ENCODE measurements at places on chromosomes 3 and 15. TPM values are rescaled to one million over a fixed set of nuclear protein-coding genes. Genes with fewer than 3 reads are reported as not detected.
A peak's percentile ranks its signal among the peaks of the same experiment; 100 is the strongest.

Gene SHQ1
- 24.0 TPM for total RNA-seq

Gene CYP8B1
- total RNA-seq = not detected

Gene CIB2
- total RNA-seq = 2.9 TPM

Gene SERINC4
- 0.10 TPM for total RNA-seq

Gene PARP6
- 61.4 TPM for total RNA-seq

GRCh38 chr3:188339410-188340295, 185.7 kb downstream of the LPP start:
- DNase-seq = no peak

- no peak for DNase-seq
Measured at GRCh38 chr15:100879464-100880138, at the start of gene ALDH1A3. Gene ALDH1A3, plus strand, starts transcription at chr15:100879831. Its CDS starts 77 bp downstream, at chr15:100879908.

DNA sequence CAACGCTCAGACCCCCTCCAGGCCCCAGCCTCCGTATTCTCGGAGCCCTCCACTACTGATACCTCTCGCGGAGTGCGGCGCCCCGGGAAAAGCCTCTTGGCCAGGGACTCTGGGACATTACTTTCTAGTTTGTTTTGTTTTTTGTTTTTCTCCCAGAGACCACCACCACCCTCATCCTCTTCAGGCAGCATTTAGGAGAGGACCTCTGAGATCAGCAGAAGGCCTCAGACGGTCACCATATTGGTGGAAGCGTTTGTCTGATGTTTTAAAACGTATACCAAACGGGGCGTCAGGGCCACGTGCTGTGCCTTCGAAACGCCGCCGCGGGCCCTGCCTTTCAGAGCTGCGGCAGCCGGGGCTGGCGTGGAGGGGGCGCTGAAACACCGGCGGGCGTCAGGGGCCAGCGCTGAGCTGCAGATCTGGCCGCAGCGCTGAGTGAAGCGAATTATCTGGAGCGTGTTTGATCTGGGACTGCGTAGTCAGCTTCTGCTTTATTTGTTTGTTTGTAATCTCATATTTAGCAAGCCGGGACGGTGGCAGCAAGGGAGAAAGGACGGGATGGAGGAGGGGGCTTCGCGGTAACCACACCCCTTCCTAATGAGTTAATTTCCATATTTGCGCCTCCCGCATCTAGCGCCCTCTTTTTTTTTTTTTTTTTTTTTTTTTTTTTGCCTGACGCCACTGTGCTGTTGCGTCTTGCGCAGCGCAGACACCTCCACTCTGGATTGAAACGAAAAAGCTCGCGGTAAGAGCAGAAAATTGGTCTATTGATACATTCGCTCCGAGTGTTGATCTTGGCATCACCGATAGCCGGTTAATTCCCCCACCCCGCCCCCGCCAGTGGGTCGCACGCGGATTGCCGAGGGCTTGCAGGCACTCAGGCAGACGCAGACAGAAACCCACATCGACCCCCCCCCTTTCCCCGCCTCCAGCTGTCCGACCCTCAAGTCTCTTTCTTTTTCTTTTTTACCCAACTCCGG, 14.9 kb downstream of the SOX2 start:
- DNase-seq = no peak

- no peak for DNase-seq
Measured at GRCh38 chr3:141271279-141272030, 39.8 kb downstream of the PXYLP1 start.

- DNase-seq = peak; percentile 23
Measured at GRCh38 chr15:64746921-64747320, 28.5 kb downstream of the RBPMS2 start.

DNA sequence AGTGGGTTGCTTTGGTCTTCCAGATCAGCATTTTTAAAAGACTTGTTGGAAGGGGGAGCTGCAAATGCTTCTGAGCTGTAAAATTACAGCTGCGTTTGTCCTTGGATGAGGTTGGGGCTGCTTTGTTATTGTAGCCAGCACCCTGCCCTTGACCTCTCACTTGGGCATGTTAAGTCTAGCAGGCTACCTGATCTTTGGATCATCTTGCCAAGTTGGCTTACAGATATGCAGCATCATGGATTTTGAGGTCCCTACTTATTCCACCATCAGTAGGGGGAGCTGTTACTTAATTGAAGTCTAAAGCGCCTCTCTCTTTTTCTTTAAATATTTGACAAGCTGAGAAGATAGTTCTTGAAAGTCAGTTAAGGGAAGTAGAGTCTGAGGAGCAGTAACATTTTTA, 793.0 kb downstream of the MCTP2 start:
- peak; percentile 63 for DNase-seq

DNA sequence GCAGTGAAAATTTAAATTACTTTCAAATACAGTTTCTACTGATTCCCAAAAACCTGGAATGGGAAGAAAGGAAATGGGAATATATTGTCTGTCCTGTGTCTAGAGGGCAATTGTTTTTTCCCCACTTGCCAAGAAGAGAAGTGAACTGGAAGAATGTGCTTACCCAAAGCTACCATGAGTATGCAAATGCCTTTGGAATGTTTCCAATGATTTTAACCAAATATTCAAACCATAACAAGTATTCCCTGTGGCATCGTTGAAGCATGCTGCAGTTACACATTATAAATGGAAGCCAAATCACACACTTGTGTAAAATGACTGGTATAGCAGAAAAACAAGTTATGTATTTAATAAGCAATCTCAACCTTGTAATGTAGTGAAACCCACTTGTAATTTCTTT, 368.2 kb downstream of the GBE1 start:
- DNase-seq = no peak

- no peak for DNase-seq
Measured at GRCh38 chr3:150538324-150539208, 7.7 kb downstream of the SERP1 start.

DNA sequence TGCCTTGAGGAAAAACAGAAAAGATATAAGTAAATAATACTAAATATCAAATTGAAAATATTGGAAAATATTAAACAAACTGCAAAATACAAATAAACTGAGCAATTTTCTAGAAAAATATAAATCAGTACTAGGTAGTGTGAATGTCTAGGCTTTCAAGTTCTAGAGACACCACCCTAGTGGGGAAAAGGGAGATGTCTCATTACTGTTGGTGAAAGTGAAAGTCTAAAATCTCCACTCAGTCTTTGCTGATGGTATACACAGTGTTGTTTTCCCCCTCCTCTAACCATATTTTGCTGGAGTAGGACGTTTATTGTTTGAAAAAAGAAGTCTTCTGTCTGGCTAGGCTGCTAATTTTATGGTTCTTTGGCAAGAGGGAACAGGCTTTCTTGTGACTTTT, 1368.9 kb downstream of the OTOL1 start:
- DNase-seq = peak; percentile 9

DNA sequence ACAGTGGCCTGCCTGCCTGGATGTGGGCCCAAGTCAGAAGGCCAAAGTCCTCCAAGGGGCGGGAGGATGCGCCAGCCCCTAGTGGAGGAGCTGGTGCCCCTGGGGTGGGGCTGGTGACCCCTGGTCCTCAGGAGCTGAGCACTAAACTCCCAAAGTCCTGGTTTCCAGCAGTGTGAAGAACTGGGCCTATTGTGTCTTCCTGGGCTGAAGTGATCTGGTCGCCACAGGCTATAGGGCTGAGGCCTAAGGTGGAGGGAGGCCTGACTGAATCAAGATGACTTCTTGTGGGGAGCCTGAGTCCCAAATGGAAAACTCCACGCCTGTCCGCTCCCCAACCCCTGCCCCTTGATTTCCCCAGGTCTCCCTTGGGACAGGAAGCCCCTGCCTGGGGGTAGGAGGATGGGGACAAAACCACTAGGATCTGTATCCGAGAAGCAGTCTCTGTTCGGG, 753 bp upstream of the FES start:
- DNase-seq = no peak

DNA sequence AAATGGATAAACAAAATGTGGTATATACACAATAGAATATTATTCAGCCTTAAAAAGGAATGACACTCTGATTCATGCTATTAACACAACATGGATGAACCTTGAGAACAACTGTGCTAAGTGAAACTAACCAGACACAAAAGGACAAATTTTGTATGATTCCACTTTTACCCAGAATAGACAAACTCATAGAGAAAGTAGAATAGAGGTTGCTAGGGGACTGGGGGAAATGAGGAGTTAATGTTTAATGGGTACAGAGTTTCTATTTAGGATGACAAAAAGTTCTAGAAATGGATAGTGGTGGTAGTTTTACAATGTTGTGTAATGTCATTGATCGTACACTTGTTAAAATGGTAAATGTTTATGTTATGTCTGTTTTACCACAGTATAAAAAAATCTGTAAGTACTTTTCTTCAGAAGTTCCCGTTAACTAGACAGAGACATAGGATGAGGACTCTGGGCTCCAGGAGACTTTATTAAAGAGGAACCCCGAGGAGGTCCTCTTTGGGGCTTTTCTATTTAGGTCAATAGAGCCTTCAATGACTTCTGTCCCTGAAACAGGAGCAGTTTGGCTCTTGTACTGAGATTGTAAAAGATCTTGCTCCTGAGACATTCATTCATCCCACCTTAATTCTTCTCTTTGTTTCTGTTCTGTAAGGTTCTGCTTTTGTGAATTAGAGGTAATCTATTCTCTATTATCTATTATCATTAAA, 24.5 kb downstream of the ABHD6 start:
- DNase-seq = no peak

GRCh38 chr3:105853801-105854432, 14.9 kb downstream of the CBLB start:
- no peak for DNase-seq

DNA sequence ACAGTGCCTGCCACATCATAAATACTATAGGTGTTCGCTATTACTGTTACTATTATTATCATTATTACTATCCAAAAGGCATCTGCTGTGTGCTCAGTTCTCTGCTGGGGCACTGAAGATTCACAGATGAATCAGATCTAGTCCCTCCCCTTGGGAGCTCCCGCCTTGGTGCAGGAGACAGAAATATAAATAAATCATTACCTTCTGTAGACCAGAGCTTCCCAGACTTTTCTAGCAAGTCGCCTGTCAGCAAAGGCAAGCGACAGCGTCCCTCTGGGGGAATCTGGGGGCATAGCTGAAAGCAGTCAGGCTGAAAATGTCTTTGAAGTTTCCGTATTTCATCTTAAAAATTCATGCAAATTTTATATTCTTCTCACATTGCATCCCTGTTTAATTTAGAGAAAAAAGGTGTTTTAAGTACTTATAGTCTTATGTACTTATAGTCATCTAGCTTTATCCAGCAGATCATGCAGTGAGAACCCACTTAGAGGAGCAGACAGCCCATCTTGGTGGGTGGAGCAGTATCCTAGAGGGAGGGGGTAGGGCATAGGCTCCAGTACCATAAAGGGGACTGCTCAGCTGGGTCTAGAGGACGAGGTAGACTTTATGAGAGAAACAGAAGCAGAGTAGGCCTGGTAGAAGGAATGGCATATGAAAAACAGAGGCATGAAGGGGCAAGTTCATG, 10.4 kb upstream of the BRPF1 start:
- DNase-seq = peak; percentile 56

DNA sequence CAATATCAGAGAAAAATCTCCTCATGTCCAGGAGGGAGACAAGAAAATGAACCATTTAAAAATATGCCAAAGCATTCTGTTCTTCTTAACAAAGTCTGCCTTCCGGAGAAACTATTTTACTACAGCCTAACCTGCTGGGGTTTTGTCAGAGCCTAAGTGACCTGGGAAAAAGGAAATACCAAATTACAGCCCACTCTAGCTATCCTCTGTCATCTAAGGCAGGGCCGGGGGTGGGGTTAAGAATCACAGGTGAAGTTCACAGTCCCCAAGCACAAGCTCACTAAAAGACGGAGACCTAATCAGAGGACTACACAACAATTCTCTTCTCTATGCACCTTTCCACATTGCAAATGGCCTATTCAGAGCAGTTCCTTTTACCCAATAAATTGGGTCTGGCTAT, 116.6 kb downstream of the TRIM42 start:
- no peak for DNase-seq

DNA sequence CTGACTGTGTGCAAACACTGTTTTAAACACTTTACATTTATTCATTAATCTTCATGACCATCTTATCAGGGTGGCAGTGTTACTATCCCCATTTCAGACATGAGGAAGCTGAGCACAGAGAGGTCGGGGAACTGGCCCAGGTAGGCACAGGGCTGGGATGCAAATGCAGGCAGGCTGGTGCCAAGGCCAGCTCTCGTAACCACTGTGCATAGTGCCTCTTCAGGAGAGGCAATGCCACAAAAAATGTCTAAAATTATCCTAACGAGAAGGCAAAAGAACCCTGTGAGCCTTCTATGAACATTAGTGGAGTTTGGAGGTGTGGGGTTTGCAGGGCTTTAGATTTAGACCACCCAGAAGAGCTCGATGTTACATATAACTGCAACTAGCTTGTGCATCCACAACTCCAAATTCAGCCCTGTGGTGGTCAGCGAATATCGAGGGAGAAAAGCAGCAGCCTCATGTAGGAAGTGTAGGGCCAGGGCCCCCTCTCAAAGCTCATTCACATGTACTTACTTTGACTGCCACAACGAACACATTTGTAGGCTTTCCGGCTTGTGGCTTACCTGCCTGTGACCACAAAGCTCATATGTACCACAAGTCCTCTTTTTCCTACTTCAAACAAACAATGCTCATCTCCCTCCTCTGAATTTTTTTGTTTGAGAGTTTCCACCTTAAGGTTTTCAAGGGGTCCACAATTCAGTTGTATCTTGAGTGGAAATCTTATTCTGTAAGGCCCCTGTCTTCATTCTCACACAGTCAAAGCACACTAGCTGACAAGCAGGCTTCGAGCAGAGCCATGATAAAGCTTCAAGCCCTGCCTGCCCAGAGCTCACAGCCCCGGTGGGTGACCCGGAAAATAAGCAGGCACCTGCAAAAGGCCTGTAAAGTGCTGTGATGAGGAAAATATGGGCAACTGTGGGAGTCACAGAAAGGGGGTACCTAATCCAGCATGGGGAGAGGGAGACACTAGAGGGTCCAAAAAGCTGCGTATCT, 722.9 kb upstream of the CFAP20DC start:
- DNase-seq = no peak

DNA sequence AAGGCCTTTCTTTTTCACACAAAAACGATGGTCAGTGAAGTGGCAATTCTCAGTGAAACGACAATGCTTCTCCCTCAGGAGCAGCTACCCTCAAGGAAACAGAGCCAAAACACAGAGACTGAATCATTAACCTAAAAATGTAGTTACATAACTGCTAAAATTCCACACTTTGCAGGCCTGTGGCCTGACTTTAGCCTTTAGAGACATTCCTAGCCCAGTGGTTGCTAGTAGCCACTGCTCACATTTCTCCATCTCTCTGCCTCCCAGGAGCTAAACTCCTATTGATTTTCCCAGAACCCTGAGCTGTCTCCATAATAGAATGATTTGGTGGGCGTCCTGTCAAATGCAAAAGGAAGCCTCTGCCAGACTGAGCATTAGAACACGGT, 630.1 kb upstream of the KCNMB2 start:
- peak; percentile 88 for DNase-seq

DNA sequence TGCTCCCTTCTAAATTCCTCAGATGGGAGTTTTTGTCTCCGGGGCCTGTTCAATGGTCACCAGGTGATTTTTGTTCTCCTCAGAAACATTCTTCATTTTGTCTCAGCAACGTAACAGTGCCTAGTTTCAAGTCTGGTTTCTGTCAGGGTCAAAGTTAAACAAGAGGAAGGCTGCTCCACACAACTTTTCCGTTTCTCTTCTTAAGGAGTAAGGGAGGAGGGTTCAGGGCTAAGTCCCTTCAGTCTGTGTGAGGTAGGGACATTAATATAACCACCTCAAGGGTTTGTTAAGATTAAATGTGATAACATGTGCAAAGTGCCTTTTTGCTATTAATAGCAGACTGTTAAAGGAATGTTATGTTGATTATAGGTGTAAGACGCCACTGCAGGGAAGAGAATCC, 41.8 kb downstream of the HOMER2 start:
- no peak for DNase-seq

Measured in myocyte (in vitro differentiated cells).